ENCODE measurements at places on chromosomes 6 and 20.

DNA sequence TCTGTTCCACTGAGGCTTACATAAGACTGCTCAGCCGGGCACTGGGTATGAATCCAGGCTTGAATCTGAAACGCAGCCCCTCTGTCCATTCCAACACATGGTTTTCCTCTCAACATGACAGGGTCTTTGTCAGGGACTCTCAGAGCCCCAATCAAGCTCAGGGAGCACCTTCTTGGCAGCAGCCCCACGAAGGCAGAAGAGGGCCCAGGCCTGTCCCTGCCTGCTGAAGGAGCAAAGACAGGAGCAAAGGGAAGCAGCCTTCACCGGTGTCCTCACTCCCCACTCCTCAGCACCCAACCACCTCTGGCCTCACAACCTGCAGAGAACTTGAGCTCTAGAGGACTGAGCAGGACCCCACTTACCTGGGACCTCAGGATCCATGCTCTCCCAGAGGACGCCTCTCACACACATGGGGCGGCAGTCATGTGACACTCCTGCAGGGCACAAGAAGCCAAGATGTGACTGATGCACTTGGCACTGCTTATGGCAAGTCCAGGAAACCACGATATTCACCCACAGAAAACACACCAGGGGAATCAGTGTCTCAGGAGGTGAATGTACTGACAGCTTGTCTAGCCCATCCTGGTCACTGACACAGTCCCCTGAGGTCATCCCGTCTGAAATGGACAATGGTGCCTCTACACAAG is 4.3 kb downstream of the SNHG17 start:
- no peak for DNase-seq

GRCh38 chr6:33683051-33683571 is 28.4 kb downstream of the UQCC2 start:
- no peak for DNase-seq

GRCh38 chr20:51800060-51800871 is 2.1 kb downstream of the SALL4 start:
- DNase-seq: no peak

DNA sequence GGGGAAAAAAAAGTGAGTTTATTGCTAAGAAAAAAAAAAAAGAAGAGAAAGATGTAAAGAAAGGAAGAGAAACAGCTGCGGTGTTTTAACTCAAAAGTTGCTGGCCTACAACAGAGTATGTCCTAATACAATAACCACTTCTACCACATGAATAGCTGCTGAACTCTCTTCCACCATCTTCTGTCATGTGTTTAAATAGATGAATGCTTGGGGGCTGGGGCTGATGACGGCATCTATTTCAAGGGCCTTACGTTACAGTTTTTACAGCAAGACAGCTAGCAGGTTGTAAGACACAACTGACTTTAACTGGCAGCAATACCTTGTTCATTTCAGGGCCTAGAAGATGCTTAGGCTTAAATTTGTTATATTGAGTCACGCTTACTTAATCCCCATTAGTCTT is 50.4 kb downstream of the MAP3K7 start:
- no peak for DNase-seq

- DNase-seq: no peak
Measured at GRCh38 chr20:33188421-33188820, 20.5 kb downstream of the BPIFA2 start.

- DNase-seq: no peak
Measured at GRCh38 chr6:3367630-3368029, 89.2 kb downstream of the SLC22A23 start.

All from esophagus squamous epithelium (tissue), 5 donors.